ENCODE measurements at places on chromosomes 2 and 18.
A peak's percentile ranks its signal among the peaks of the same experiment; 100 is the strongest.

- DNase-seq = no peak
These were observed 27.4 kb upstream of the FZD7 start for GRCh38 chr2:202006301-202006700.

DNA sequence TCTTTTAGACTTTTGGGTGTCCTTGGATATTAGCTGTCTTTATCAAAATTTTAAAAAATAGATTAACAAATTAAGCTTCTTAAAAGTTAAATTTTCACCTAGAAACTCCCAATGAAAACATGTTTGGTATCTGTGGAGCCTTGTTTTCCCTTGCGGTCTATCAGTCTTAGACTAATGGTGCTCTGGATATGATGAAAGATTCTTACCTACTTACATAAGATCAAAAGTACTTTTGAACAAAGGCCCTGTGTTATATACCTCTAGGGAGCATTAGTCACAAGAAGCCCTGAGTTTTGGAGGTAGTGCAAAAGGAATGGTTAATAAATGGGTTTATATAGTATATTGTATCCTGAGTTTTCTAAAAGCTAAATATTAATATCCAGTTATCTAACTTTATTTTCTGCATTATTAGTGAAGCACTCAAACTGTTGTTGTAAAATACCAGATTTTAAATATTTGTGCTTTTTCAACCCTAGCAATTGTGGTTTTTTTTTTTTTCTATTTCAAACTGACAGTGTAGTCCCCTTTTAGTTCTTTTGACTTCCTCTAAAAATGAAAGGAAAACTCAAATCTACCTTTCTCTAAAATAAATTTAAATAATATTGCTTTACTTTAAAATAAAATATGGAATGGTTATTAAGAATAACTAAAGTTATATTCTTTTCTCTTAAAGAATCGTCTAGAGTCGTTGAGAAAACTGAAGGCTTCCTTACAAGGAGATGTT is 18.1 kb downstream of the NDC80 start:
- DNase-seq = peak; percentile 56

DNA sequence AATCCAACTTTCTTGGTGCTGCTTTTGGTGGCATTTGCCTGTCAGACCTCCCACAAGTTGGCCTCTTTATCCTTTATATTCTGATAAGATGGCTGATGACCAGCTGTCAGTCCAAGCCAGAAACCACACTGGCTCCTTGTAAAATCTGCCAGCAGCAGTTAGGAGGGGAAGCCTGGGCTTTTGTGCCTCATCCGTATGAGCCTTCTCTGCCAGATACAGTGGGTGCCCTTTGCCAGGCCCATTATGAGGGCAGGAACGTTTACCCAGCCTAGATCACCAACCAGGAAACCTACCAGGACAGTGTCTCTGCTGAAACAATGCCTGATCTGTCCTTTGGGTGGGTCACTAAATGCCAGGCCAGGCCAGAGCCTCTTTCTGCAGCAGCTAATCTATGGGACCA is 202.9 kb upstream of the SP5 start:
- DNase-seq = no peak

DNA sequence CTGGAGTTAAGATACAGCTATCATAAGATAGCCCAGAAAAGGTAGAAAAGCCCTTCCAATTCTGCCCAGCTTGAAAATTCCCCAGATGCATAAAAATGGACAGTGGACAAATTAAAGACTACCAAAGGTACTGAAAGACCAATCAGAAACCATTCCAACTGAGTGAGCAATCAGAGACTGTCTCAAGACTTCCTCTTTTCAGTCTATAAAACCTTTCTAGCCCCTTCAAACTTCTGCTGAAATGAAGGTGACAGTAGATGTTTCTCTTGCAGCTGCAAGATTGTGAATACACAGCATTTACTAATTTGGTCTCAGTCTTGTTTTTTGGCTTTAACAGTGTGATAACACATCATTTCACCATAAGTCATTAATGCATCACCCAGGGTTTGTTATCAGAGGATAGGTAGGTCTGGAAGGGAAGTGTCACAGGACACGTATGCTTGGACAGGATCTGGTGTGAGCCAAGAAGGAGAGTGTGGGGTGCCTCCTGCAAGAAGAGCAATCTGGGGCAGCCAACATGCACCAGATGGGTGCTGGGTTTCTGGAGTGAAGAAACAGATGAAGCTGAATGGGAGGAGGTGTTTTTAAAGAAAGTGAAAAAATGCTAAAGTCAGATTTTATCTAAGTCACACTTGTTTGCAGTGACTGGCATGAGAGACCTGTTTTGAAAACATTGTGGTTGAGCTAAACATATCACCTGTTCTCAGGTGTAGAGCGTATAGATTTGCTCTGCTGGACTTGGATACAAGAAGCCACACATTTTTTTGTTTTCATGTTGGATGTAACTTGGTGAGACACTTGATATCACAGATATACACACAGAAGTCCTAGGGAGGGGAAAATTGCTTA is 75.3 kb upstream of the DDX18 start:
- no peak for DNase-seq

DNA sequence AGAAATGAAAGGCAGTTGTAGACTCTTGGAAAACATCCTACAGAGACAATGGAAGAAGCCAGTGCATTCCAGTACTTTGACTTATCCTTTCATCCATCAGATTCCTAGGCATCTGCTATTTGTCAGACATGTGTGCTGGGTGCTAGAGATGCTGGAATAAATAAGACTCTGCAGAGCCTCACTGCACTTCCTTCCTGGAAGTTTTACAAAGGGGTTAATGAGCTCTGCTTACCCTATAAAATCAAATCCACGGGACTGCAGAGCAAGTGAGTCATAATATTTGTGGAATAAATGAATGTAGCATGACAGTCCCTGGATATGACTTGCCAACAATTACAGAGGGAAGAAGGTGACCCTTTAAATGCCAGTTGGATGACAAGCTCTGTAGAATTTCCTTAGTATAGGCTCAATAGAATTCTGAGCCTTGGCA is 52.7 kb upstream of the NPAS2 start:
- DNase-seq = no peak
